ENCODE measurements at places on chromosomes 1 and 21.

- no peak for DNase-seq
Observed at GRCh38 chr21:32300117-32300681, 1.5 kb downstream of the MRAP start.

GRCh38 chr21:33898586-33898985 lies 17.0 kb downstream of the ATP5PO start:
- DNase-seq: no peak

- no peak for DNase-seq
Observed at GRCh38 chr21:16840538-16840937, 672.3 kb upstream of the CXADR start.

GRCh38 chr1:244395965-244396364 lies 55.7 kb downstream of the ADSS2 start:
- no peak for DNase-seq

GRCh38 chr1:5713101-5714010 lies 278.9 kb downstream of the NPHP4 start:
- DNase-seq: no peak

- no peak for DNase-seq
Observed at GRCh38 chr1:203351037-203351625, at the start of gene FMOD. Gene FMOD (minus strand): TSS chr1:203351122. CDS start chr1:203348270, 2,852 bp downstream.

DNA sequence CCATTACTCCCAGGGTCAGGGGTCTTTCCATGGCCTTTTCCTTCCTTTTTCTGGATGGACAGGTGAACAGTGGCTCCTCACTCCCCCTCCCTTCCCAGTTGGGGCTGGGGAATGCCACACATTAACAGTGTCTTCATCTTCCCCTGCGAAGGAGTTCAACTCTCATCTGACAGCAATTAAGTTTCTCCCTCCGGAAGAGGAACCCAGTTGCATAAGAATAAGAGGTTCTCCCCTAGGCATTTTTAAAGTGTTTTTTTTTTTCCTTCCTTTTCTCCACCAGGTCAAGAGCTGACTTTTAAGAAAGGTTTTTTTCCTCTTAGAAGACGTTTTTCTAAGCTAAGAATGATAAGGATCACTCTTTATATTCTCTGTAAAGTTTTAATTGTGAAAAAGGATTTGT lies 42.3 kb upstream of the FASLG start:
- no peak for DNase-seq

DNA sequence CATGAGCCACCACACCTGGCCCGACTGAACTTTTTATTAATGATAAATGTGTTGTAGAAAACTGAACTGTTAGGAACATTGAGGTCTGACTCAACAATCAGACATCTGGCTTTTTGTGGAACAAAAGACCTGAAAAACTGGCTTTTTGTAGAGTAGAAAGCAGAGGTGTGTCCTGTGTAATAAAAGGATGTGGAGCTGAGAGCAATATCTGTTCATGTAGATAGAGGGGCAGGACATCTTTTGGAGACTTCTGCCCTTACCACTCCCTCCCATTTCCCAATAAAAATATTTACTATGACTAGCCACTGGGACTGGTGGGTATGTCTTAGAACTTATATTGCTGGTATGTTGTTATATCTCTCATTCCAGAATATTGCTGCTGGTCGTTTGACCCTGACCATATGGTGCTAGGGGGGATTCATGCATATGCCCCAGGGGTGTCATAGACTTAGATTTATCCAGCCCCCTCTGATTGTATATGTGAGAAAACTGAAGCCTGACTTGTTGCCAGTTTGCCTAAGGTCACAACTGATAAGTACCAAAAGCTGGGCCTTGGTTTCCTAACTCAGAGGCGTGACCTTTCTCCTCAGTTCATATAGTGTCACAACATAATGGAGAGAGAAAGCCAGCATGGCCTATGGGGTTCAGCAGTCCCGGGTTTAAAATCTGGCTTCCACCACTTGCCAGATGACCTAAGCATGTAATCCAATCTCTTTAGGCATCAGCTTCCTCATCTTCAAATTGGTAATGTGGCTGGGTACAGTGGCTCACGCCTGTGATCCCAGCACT lies 33.5 kb upstream of the PIGV start:
- DNase-seq: no peak

DNA sequence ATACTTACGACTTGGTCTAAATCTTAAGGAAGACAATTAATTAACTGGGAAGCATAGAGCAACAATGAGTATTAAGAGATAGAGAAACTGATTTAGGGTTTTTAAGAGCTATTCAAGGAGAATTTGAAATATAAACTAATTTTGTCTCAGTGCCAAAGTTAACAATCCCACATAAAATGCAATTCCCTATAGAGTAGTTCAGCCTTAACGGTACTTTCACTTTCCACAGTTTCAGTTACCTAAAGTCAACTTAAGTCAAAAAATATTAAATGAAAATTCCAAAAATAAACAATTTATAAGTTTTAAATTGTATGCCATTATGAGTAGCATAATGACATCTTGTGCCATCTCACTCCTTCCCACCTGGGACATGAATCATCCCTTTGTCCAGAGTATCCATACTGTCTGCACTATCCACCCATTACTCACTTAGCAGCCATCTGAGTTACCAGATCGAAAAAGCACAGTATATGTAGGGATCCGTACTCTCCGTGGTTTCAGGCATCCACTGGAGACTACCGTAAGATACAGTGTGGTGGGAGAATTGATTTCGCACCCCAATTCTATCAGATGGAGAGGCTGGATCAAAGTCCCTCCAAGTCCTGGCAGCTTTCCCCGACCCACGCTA lies 4.8 kb upstream of the SARS1 start:
- no peak for DNase-seq

GRCh38 chr1:14894811-14895560 lies 258.6 kb upstream of the TMEM51 start:
- DNase-seq: no peak

DNA sequence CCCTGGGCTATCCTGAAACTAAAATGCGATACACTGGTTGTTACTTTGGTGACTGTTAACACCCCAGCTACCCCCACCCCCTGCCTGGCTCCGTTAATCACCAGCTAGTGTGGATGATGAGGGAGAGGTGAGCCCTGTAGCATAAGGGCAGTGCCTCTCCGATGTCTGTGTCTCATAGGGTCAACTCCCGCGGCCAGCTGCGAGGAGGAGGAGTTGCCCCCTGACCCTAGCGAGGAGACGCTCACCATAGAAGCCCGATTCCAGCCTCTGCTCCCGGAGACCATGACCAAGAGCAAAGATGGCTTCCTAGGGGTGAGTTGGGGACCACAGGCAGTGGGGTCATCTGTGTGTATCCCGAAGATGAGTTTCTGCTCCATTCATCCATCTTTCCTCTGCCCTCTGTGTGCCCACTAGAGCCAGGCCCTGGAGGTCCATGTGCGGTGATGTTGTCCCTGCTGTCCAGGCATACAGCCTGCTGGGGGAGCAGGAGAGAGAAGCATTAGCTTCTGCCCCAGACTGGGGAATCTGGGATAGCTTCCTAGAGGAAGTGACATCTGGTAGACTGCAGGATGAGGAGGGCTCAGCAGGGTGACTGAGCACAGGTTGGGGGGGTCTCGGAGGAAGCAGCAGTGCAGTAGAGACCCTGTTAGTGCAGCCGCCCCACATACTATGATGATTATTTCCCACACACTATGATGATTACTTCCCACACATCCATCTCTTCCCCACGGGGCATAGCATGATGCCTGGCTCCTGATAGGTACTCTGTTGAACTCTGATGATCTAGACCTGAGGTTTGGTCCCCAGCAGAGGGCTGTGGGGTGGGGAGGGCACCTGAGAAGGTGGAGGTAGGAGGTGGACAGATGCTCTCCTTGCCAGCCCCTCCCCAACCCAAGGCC lies 5.2 kb downstream of the SELENON start:
- no peak for DNase-seq

DNA sequence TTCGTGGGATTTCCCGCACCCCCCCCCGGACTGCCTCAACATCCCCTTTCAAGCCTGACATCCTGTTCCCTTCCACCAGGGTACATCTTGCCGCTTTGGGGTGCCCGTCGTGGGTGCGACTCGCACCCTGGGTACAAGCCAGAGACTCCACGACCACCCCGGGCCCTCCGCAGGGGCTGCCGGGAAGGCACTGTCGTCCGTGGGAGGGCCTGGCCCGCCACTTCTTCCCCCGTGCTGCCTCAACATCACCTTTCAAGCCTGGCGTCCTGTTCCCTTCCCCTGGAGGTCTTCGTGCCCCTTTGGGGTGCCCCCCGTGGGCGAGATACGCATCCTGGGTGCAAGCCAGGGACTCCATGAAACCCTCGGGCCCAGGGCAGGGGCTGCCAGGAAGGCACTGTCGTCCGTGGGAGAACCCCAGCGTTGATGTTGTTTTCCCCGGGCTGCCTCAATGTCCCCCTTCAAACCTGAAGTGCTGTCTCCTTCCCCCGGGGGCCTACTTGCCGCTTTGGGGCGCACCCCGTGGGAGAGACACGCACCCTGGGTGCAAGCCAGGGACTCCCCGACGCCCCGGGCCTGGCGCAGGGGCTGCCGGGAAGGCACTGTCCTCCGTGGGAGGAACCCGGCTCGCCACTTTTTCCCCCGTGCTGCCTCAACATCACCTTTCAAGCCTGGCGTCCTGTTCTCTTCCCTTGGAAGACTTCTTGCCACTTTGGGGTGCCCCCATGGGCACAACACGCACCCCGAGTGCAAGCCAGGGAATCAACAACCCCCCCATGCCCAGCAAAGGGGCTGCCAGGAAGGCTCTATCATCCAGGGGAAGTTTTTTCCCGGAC lies 138.6 kb downstream of the LIPI start:
- no peak for DNase-seq

DNA sequence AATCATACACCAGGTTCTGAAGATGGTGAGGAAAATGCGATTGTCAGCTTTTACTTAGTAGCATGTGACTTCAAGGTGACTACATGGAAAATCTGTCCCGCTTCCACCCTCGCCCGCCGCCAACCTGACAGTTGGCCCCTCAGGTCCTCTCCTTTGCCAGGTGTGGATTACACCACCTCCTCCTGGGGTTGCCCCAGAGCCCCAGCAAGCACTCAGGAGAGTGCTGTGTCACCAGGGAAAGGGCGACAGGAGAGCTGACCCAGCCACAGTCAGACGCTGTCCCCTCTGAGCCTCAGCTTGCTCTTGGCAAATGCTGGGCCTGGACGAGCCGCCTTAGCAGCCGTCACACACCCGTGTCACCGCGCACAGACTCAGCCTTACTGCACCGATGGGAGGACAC lies 17.9 kb downstream of the PTTG1IP start:
- no peak for DNase-seq

GRCh38 chr1:167790117-167790516 lies 68.3 kb downstream of the MPZL1 start:
- DNase-seq: no peak

GRCh38 chr1:75795703-75796193 lies 934 bp upstream of the MSH4 start:
- DNase-seq: no peak

DNA sequence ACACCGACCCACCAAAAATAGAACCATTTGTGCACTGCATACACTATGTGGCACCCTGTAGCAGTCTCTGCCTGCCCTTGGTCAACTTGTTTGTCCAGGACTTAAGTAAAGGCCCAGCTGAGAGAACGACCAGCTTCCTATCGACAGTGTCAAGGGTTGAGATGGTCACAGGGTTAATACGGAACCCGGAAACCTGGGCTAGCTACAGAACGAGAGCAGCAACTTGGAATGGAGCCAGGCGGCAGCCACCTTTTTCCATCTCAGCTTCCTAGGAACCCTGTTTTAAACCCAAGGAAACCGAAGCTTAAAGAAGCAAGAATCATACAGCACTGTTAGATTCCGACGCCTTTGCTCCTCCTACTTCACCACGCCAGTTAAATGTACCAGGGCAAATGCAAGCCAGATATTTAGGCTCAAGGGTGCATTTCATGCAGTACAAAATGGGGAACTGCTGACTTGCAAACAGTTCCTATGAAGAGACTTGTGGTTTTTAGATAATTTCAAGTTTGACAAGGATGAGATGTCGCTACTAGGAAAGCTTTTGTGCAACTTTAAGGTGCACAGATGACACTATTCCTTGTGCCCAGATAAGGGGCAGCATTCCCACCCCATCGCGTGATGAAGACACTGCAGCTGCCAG lies 35.5 kb downstream of the SLC66A1 start:
- DNase-seq: peak; percentile 28

DNA sequence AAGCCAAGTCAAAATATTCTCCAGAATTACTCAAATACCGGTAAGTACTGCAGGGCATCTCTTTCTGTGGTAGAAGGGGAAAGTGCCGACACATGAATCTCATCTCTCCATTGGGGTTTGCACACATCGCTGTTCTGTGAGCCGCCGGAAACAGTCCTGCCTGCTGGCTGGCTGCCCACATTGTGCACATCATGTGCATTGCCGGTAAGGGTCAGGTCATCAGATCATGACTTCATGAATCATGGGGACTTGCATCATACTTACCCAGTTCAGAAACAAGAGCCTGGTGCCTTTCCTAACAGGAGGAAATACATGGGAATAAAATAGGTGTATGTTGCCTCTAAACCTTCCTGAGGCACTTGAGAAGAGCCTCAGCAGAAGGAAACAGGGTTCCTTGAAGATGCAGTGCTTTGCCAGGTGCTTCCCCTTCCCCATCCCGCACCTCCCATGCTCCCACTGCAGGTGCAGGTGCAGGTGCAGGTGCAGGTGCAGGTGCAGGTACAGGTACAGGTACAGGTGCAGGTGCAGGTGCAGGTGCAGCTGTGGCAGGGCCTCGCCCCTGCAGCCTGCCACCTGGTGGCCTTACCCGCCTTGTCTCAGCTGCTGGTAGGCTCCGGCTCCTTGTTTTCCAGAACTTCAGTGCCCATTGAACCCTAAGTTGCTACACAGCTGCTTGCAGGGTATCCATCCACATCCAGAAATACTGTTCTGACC lies 26.5 kb downstream of the GPR137B start:
- no peak for DNase-seq

GRCh38 chr21:33299181-33299752 lies 25.5 kb upstream of the IFNAR1 start:
- peak; percentile 62 for DNase-seq

GRCh38 chr1:221335161-221336101 lies 406.5 kb downstream of the DUSP10 start:
- DNase-seq: no peak

DNA sequence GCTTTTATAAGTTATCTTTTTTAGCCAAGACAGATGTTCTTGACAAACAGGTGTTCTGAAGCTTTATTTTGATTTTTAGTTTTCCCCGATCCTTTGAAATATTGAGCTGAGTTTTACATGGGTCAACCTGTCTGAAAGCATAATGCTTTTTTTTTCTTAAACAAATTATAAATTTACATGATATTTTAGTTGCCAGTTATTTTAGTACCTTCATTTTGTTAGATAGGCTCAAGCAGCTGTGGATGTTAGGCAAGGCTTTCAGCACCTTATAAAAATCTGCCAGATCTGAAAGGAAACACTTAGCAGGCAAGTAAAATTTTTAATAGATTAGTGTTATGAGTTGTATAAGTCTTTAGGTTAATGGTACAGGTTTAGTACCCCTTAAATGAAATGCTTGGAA lies 33.7 kb downstream of the ATF6 start:
- no peak for DNase-seq

DNA sequence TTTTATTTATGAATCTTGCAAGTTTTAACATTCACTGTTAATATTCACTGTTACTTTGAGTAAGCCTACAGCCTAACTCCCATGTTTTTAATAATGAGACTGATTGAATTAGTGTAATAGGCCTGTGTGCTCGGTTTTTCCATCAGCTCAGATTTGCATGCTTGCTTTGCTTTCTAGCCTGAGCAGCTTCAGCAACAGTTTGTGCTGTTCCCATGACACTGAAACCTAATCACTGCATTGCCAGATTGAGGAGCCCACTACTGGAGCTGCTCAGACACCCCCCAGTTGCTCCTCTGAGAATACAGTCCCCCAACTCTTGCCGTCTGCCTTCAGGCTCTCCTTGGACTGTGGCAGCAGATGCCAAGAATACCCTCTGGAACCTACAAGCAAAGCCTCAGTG lies 695.4 kb downstream of the BRINP3 start:
- no peak for DNase-seq

- no peak for DNase-seq
Observed at GRCh38 chr1:206926286-206926685, 4.5 kb upstream of the FCMR start.

Data from AML-193 (cell line).